RKO (cell line): ENCODE measurements at places on chromosomes 3 and 15.
A peak's percentile ranks its signal among the peaks of the same experiment; 100 is the strongest.

GRCh38 chr15:98760112-98760826 is 111.9 kb downstream of the IGF1R start:
- no peak for DNase-seq

- DNase-seq, result no peak
Measured at GRCh38 chr15:28147801-28148200, 48.7 kb upstream of the OCA2 start.

- peak; percentile 38 for DNase-seq
Measured at GRCh38 chr3:172622916-172623700, 87.8 kb downstream of the NCEH1 start.

DNA sequence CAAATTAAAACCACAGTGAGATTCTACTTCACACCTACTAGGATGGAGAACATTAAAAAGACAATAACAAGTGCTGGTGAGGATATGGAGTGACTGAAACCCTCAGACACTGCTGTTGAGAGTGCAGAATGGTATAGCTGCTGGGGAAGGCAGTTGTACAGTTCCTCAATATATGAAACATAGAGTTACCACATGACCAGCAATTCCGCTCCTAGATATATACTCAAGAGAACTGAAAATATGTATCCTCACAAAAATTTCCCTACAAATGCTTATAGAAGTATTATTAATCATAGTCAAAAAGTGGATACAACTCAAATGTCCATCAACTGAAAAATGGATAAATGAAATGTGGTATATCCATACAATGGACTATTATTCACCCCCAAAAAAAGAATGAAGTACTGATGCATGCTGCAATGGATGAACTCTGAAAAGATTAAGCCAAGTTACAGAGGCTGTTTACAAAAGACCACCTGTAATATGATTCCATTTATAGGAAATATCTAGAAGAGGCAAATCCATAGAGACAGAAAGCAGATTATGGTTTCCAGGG is 164.7 kb upstream of the IGF1R start:
- DNase-seq, result no peak

GRCh38 chr15:60208709-60209108 is 189.1 kb downstream of the ANXA2 start:
- DNase-seq, result peak; percentile 4

GRCh38 chr3:100072326-100073048 is 41.8 kb downstream of the FILIP1L start:
- DNase-seq, result no peak

- peak; percentile 22 for DNase-seq
Measured at GRCh38 chr3:151290673-151291072, 12.3 kb upstream of the P2RY14 start.

- no peak for DNase-seq
Measured at GRCh38 chr15:83940136-83940535, 286.2 kb downstream of the ADAMTSL3 start.

DNA sequence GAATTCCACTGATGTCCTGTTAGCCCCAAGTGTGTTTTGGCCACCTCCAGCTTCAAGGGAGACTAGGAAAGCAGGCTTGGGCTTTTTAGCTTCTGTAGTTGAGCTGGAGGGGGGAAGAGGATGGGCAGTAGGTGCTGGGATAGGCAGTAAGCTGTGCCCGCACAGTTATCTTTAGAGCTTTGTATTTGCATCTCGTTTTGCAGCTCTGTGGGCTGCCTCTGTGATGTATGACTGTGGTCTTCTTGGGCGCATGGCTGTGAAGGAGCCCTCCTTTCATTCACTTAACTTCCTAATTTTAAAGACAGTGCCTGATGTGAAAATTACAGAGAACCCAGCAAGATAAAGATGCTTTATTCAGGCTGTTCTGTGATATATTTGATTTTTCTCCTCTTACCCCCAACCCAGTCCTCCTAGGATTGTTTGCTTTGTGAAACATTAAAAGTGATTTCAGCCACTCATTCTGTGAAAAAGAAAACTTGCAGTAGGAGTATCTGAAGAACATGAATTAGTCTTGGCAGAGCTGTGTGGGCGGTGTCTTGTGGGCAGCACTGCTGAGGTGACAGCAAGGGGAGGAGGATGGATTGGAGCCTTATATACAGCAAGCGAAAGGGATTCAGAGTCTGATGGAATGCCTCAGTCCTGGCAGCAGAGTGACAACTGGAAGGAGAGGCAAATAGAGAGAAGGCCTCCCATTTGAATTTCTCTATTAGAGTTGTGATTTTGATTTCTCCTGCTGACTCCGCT is 74.3 kb downstream of the LARS2 start:
- DNase-seq, result no peak

DNA sequence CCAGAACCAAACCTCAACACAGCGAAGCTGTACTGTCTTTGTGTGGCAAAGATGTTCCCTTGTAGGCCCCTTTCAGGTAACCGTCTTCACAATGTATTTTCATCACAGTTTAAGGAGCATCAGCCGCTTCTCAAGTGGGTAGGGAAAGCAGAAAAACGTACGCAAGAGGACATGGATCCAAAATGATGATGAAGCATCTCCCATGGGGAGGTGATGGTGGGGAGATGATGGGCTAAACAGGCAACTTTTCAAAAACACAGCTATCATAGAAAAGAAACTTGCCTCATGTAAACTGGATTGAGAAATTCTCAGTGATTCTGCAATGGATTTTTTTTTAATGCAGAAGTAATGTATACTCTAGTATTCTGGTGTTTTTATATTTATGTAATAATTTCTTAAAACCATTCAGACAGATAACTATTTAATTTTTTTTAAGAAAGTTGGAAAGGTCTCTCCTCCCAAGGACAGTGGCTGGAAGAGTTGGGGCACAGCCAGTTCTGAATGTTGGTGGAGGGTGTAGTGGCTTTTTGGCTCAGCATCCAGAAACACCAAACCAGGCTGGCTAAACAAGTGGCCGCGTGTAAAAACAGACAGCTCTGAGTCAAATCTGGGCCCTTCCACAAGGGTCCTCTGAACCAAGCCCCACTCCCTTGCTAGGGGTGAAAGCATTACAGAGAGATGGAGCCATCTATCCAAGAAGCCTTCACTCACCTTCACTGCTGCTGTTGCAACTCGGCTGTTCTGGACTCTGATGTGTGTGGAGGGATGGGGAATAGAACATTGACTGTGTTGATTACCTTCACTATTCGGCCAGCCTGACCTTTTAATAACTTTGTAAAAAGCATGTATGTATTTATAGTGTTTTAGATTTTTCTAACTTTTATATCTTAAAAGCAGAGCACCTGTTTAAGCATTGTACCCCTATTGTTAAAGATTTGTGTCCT is 60.0 kb downstream of the AAGAB start:
- DNase-seq, result no peak

GRCh38 chr15:83571820-83572707 is 81.9 kb upstream of the ADAMTSL3 start:
- DNase-seq, result peak; percentile 25

DNA sequence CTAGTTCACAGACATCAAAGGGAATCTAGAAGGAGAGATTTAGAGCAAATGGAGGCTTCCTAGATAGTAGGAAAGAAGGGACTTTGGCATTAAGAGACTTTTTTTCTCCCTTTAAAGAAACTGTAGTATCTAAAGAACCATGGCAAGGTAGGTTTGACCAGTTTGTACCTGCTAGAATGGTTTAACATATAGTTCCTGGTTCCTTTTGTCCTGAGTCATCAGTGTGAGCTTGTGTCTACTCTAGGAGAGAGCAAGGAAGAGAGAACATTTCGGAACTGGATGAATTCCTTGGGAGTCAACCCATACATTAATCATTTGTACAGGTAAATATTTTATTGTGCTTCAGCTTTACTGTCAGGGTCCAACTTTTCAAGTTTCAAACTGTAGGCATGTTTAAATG is 29.6 kb upstream of the TRPC1 start:
- no peak for DNase-seq

DNA sequence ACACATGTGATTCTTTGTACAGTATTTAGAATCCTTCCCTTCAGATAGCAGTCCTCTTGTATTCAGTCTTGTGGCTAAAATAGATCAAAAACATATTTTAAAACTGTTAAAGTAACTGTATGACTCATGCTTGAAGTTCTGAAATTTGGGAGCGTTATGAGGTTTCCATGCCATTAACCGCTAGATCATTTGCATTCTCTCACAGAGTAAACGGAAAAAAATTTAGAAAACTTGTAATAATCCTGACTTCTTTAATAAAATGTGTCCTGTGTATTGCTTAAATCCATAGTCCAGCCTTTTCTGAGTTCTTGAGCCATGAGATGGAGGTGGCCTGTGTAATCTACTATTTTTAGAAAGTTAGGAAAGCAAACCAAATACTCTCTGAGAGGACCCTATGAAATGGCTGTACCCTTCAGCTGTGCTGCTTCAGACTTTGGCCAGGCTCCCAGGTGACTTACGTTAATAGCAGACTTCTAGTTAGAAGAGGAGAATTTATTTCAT is 33.8 kb downstream of the MBNL1 start:
- DNase-seq, result no peak

DNA sequence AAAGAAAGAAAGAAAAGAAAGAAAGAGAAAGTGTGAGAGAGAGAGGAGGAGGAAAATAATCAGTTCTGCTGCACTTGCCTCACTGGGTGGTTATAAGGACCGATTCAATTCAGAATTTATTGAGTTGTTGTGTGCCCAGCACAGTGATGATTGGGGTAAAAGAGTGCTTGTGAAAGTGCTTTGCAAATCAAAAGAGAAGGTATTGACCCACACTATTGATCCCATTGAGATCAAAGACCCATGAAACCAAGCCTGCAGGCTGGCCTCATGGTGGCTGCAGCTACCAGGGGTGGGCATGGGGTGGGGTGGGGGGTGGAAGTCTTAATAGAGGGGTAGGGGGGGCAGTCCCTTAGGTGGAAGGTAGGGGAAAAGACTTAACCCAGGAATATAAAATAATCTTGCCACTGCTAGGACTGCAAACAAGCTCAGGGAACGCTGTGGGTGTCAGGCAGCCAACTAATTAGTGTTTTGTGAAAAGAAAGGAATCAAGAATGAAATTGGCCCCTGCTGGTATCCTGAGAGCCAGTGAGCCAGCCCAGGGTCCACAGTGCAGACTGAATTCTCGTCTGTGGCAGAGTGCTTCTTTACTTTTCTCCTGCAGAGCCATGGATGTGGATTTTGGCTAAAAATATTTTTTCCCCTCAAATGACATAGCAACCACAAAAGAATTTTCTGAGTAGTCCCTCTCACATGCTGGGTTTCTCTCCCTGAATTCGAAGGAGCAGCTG is 34.2 kb downstream of the CLEC3B start:
- DNase-seq, result no peak

DNA sequence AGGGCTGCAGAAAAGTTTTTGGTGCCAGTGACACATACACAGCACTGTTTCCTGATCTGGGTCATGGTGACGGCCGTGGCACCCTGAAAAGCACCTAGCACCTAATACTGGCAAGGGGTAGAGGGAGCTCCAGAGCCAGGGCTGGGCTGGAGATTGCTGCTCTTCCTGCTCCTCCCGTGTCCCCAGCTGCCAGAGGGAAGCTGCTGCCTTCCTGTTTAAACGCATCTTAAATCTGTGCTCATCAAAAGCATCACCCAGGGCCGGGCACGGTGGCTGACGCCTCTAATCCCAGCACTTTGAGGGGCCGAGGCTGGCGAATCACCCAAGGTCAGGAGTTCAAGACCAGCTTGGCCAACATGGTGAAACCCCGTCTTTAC is 156.7 kb upstream of the MEF2A start:
- DNase-seq, result peak; percentile 57

- DNase-seq, result no peak
Measured at GRCh38 chr3:140134231-140134965, 199.4 kb downstream of the CLSTN2 start.

DNA sequence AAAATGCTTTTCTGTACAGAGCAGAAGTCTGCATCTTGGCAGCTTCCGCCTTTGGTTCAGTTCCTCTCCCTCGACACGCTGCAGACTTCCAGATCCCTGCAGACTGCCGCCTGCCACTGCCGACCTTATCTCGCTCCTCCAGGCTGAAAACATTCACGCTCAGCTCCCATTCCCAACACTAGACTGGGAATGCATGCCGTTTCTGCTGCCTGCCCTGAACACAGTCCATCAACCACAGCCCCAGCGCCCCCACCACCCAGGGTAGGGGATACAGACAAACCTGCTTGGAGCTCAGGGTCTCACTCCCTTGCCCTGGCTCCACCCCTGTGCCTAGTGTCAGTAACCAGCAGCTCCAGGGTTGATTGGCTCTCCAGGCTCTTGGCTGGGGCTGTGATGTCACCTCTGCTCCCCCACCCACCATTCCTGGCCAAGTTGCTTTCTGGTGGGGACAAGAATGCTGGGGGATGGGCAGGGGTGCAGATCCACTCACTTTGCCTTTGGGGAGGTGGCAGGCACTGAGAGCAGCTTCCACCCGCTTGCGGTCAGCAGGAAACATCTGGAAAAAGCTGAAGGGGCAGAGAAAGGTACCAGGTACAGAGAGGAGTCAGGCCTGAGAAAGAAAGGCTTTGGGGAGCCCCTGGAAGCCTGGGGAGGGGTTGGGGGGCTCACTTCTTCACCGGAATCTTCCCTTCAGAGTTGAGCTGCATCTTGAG is 6.1 kb downstream of the PLCB2 start:
- no peak for DNase-seq

GRCh38 chr15:55221090-55222011 is 24.6 kb upstream of the RSL24D1 start:
- peak; percentile 25 for DNase-seq

GRCh38 chr3:193207290-193208273 is 33.4 kb upstream of the PLAAT1 start:
- DNase-seq, result no peak

DNA sequence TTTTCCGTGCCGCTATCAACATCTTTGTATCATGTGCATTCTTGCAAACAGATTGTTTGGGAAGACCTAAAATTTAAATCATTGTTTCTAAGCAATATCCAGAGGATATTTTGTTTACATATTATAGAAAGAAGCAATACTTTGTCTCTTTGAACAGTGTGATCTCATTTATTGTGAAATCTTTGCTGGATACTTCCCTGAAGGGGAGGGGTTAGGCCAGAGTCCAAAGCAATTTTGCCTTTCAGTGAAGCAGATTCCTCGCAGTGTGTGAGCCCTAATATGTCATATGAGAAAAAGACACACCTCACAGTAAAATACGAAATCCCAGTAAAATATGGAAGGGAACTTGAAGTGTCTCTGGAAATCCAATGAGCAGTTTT is 158.7 kb upstream of the SLCO3A1 start:
- no peak for DNase-seq

DNA sequence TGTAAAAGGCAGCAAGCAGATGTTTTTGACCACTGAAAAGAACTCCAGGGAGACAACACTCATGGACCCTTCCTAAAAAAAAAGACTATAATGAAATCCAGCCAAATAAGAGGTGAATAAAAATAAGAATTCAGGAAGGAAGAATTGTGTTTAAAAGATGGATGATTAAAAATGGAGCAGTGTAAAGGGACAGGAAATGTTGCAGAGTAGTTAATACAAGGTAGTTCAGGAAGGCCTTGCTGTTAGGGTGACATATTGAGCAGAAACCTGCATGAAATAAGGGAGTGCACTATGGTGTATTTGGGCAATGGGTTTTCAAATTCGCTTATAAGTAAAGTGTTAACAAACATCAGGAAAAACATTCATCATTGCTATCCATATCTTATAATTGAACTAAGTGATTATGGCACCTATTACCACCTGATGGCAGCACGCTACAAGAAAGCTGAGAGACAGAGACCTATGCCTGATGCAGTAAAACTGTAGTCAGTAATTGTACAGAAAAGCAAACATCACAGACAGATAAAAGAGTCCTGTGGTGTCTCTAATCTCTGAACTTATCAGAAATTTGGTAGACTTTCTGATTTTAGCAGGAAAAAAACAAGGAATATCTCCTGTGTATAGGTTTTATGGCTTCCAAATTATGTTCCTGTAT is 5.8 kb upstream of the DBR1 start:
- DNase-seq, result peak; percentile 69
